ENCODE measurements at places on chromosomes 11 and 22.

DNA sequence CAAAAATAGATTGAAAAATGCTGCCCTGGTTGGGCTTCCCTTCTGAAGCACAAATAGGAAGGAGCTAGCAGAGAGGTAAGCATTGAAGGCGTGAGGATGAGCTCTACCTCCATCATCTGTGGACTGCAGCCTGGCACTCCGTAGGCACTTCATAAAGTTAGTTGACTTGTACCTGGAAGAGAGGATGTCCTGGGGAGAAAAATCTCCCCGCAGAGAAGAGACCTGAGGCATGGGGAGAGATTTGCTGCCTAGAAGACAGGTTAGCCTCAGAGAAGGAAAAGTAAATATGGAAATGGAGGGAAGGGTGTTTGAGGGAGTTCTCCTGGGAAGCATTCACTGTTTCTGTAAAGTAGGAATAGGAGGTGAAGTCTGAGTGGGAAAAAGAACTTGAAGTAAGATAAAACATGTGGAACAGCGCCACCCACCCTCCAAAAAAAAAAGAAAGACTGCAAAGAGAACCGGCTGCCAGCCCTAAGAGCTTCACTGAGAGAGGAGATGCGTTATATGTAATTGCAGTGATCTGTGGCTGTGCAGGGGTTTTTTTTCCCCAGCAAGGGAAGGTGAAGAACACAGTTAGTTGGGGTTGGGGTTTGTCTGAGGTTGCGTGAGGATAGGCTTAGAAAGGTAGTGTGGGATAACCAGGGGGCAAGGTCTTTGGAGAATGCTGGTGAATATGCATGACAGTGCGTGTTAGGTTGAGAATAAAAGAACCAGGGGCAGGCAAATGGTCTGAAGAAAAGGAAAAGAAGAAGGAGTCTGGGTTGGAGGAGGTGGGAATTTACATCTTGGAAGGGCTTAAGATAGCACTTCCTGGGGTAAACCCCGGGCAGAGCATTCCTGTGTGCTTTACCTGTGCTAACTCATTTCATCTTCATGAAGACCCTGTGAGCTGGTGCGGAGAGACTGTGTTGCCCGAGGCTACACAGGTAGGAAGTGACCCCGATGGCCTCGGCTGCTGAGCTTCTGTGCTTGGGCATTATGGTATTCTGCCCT lies 16.0 kb downstream of the TNRC6B start:
- DNase-seq, result no peak

DNA sequence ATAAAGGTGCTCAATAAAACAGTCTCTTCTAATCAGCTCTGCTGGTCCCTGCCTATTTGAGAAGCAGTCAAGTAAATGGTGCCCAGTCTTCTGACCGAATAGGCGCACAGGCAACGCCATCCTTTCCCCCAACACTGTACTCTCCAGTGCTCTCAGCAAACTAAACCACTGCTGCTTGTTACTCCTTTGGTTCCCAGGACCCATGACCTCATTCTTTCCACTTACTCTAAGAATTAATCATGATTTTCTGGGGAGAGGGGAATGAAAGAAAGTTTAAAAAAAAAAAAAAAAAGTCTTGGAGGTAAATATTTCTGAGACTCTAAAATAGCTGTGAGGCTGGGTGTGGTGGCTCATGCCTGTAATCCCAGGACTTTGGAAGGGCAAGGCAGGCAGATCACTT lies 63.7 kb downstream of the SGSM3 start:
- no peak for DNase-seq

- DNase-seq, result no peak
These were observed 1.0 kb upstream of the EPS8L2 start for GRCh38 chr11:704781-705645.

GRCh38 chr11:112656772-112657428 lies 304.3 kb upstream of the NCAM1 start:
- DNase-seq, result no peak

- no peak for DNase-seq
These were observed 267.5 kb downstream of the SBF2 start for GRCh38 chr11:10026514-10026913.

DNA sequence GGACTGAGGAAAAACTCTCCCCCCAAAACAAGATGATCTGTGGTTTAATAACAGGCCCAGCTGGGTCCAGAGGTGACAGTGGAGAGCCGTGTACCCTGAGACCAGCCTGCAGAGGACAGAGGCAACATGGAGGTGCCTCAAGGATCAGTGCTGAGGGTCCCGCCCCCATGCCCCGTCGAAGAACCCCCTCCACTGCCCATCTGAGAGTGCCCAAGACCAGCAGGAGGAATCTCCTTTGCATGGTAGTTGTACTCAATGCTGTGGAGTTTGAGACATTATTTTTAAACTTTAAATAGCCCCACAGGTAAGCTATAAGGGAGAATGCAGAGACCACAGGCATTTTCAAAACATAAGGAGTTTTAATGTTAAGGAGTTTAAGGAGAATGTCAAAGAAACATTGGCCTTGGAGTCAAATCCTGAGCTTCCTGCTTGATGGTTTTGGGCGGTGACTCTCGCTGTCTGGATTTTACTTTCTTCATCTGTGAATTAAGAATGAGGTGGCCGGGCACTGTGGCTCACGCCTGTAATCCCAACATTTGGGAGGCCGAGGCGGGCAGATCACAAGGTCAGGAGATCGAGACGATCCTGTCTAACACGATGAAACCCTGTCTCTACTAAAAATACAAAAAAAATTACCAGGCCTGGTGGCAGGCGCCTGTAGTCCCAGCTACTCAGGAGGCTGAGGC lies 6.8 kb downstream of the APOL1 start:
- DNase-seq, result no peak

- peak; percentile 33 for DNase-seq
These were observed 472 bp downstream of the APOA5 start for GRCh38 chr11:116791002-116791812.

GRCh38 chr22:35353318-35353717 lies 27.6 kb upstream of the HMOX1 start:
- DNase-seq, result no peak

- no peak for DNase-seq
These were observed 15.7 kb upstream of the KCNJ11 start for GRCh38 chr11:17403980-17404759.

DNA sequence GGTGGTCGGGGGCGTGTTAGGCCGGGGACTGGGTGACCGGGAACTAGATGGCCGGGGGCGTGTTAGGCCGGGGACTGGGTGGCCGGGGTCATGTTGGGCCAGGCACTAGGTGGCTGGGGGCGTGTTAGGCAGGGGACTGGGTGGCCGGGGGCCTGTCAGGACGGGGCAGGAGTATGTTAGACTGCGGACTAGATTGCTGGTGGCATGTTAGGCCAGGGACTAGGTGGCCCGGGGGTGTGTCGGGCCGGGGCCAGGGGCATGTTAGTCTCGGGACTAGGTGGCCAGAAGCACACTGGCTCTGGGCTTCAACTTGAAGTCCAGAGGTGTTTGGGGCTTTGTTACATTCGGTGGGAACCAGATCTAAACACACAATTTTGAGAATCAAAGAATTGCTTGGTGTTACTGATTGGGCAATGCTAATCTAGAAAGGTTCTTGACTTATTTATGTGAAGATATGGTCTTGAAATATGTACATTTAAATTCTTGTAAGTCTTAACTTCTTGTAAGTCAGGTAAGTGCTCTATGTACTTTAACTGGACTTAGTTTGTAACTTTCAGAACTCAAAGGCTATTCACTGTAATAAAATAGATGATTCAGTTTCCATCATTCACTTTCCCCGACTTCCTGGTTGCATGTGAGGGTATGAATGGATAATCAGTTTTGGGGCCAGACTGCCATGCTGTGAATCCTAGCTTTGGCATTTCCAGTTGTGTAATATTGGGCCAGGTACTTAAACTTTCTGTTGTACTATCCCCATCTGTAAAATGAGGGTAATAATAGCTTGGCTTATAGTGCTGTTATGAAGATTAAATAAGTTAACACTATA lies 1.1 kb downstream of the EXT2 start:
- no peak for DNase-seq

GRCh38 chr11:86449993-86450629 lies 75.4 kb downstream of the CCDC81 start:
- no peak for DNase-seq

DNA sequence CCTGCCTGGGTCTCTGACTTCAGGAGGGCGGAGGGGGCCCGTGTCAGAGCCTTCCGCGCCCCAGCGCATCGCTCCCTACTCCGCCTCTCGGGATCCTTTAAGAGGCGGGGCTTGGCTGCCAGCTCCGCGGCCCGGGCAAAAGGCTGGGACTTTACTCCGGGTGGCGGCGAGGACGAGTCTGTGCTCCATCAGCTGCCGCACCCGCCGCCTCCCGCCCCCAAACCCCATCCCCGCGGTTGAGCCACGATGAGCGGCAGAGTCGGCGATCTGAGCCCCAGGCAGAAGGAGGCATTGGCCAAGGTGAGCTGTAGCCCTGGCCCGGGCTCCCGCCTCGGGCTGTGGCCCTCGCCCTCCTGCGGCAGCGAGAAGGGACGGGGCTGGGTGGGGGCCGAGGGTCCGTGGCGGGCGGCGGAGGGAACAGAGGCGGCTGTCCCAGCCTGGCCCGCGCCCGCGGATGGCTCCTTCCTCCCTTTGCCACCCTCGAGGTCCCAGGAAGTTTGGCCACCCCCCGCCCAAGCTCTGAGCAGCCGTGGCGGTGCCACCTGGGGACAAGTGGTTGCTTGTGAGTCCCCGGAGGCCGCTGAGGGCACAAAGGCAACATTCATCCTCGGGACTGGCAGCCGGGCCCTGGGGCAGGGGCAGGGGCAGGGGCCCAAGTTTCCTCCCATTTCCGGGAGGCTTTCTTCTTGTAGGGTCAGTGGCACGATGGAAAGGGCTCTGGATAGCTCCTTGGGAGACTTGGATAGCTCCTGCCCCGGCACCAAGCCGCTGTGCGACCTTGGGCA lies at the start of gene SEC14L2:
Gene SEC14L2 (plus strand): TSS at position 148 of the 785 bp plus-strand sequence. CDS start 99 bp downstream, at position 247.
- DNase-seq, result no peak

GRCh38 chr11:62497132-62497801 lies 49.3 kb downstream of the AHNAK start:
- no peak for DNase-seq

GRCh38 chr22:40007853-40008710 lies 13.3 kb downstream of the FAM83F start:
- no peak for DNase-seq

DNA sequence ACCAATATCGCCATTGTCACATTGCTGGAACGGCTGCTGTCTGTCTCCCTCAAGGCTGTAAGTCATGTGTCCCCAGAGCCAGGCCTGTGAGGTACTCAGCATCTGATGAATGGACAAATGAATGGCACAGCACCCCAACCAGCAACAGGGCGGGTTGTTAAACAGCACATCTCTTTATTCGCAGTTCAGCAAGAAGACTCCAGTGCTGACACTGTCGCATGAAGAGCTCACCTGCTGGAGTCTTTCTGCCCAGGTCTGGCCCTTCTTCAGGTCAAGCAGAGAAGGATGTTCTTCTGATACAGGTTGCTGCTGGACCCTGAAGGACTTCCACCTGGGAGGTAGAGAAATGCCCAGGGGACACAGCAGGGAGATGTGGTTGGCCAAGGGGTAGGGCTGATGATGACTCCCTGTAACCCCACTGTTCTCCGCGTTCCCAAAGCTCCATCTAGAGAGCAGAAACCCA lies 4.8 kb downstream of the SPATA19 start:
- no peak for DNase-seq

DNA sequence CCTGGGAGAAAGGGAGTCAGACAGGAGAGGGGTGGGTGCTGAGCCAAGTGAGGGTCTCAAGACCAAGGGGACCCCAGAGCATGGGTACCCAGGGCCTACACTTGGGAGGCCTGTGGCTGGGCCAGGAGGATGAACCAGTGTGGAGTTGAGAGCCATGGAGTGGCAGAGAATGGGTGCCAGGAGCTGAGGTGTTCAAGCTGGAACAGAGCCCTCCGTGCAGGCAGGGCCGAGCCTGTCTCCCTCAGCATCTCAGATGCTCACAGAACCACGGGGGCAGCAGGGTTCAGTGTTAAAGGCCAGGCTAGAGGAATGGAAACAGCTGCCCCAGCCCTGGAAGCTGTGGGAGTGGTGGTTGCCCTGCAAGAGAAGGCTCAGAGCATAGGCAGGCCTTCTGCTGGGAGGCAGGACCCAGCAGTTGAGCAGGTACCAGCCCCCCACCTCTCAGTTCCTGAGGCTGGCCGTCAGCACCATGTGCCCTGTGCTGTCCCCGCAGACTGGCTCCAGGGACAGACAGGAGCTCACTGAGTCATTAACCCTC lies 32.3 kb downstream of the RSPH14 start:
- DNase-seq, result no peak

GRCh38 chr11:2791139-2791520 lies 91.3 kb upstream of the KCNQ1OT1 start:
- no peak for DNase-seq

All from stimulated activated CD4-positive, alpha-beta T cell treated with anti-CD3 and anti-CD28 coated beads, Interleukin-1b, Interleukin-23, amount 100 ng/mL, for 1 hour (primary cell).